ENCODE measurements at places on chromosomes 11 and 22. TPM values are rescaled to one million over a fixed set of nuclear protein-coding genes. Genes with fewer than 3 reads are reported as not detected.

- no peak for DNase-seq
Measured at GRCh38 chr11:125148743-125149142, 15.8 kb upstream of the PKNOX2 start.

DNA sequence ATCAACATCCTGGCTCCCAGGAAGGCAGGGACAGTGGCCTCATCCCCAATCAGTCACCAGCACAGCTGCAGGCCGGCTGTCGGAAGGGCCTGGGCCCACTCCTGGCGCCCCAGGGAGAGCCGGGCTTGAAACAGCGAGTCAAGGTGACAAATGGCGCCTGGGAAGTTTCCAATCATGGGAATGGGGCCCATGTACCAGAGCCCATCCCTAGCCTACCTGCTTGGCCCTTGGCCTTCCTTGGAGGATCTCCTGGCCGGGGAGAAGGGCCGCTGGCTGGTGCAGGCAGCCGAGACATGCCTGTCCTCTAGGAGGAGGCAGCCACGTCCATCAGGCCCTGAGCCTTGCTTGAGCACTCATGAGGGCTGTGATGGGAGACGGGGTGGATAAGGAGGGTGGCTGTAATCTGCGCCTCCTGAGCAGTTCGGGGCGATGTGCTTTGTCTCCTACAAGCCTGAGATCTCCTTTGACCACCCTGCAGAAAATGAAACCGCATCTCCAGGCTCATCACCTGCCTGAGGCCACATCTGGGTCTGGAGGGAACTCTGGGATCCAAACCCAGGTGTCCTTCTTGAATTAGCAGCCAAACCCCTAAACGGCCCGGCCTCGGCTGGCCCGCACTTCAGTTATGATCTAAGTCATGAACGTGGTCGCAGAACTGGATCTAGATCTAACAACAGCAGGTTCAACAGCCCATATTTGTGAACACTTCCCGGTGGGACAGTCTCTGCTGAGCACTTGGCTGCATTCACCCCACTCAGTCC lies 862.0 kb downstream of the TBC1D22A start:
- no peak for DNase-seq

- DNase-seq = no peak
Measured at GRCh38 chr11:125933030-125933813, 12.6 kb upstream of the VSIG10L2 start.

Gene TRIM48
- total RNA-seq = not detected

- no peak for DNase-seq
Measured at GRCh38 chr11:73155102-73155501, 13.0 kb upstream of the FCHSD2 start.
